ENCODE measurements at places on chromosomes 6 and 20.

DNA sequence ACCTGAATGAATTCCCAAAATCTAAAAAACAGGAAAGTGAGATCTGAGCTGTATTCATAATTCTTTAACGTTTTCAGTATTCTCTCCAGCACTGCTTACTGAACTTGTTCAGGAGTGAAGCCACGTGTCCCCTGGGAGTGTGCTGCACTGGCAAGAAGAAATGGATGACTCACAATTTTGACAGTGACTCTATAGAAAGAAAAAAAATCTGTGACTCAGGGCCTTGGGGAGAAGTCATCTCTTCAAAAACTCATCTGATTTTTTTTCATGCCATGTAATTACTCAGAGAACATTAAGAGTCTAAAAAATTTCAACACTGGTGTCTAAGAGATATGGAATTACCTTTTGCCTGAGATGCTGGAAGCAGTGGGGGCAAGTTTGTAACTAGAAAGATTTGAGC, 39.7 kb downstream of the ANKEF1 start:
- no peak for DNase-seq

DNA sequence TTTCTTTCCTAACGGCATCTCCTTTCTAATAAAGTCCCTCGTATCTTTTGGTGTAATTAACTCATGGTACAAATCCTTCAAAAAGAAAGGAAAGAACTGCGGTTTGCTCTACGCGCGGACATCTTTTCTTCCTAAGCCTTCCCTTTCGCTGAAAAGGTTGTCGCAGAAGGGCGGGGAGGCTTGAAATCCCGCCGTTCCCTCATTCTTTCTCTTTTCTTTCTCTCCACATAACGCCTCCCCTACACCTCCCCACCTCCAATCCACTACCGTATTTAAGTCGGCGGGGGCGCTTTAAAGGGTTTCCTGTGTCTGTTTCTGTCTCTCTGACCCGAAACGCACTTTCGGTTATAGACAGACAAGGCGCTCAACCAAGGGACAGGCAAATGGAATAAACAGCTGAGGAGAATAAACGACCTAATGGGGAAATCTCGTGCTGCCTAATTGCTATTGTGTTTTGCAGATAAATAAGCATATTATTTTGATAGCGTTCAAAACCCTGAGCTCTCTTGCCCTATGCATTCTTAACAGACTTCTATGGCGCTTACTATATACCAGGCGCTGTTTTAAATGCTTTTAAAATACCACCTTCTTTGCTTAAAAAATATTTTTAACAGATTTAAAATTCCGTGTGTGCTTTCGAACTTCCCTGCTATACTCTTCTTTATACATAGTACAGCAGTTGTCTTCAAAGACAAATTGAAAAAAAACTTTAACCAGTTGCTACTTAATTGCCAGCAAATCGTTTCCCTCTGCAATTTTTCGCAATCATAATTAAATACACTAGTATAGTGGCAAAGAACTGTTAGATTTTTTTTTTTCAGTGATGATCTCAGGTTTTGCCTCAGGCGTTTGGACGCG, 2.5 kb upstream of the HEY2 start:
- no peak for DNase-seq

DNA sequence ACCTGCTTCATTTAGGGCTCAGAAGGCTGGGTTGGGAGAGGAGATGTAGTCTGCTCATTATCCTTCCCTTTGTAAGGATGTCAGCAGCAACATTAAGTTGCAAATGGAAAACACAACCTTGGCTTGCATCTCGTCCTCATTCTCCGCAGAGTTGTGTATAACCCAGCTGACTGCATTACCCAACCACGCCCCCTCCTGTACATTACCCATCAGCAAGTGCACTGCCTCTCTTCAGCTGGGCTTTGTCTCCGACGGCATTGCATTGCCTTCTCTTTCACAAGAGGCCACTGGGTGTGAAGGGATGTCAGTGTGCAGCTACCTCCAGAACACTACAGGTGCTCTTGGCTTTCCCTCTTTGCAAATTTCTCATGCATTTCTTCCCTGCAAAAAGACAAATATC, 128.7 kb upstream of the TSHZ2 start:
- no peak for DNase-seq

GRCh38 chr20:14996883-14997672, 659.7 kb upstream of the FLRT3 start:
- DNase-seq: no peak

DNA sequence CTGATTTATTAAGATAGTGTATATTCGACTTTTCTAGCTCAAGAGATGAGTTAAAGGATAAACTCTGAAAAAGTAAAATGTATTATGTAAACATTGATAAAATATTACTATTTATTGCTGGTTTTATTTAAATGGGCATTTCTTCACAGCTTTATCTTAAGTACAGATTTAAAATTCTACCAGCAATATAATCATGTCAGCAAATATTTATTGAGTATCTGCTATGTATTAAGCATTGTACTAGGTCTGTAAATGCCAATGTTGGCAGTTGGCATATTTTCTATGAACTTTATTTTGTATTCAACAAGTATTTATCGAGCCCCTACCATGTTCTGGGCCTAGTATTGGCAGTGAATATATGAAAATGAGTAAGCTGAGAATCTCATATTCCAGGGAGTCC, 231.0 kb downstream of the FARS2 start:
- DNase-seq: no peak
